Mesothelial cell of epicardium (in vitro differentiated cells): ENCODE measurements at places on chromosomes 4 and X.

DNA sequence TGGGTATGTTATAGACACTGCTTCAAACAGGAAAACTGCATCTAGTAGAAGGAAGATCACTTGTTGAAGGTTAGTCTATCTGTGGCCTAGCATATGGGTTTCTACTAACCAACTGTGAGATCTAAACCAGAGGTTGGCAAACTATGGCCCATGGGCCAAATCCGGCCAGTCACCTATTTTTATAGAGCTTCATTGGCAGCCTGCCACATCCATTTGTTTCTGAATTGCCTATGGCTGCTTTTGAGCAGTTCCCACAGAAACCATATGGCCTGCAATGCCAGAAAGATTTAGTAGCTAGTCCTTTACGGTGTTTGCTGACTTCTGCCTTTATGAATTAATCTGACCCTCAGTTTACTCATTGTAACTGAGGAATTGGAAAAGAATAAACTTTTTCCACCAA lies 71.1 kb downstream of the MID1 start:
- DNase-seq = no peak

DNA sequence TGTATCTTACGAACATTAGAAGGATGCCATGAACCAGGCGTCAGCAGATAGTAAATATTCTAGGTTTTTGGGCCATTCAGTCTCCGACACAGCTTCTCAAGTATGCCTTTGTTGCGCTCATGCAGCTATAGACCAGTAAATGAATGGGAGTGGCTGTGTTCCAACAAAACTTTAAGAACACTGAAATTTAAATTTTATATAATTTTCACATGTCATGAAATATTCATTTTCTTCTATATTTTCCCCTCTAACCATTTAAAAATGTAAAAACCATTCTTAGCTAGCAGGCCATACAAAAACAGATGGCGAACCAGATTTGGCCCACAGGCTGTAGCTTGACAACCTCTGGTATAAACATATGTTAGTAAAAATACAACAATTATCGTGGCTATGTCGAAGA lies 151.8 kb upstream of the KIT start:
- no peak for DNase-seq

DNA sequence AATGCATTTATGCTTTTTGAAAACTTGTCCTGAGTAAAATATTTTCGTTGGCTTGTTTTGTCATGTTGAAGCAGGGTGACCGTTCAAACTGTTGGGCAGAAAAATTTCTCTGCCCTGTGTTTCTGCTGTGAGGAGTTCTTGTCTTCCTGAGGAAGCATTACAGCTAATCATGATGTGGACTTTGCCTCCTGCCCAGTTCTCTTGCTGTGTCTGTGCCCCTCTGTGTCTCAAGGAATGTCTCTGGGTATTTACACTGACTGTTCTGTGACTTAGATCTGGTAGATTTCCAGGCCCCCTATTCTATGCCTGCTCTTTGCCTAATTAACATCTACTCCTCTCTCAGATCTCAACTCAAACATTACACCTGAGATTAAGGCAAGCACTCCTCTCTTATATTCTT lies 30.4 kb upstream of the RPL34 start:
- no peak for DNase-seq

- no peak for DNase-seq
Measured at GRCh38 chrX:53319614-53320542, 38.5 kb upstream of the IQSEC2 start.

DNA sequence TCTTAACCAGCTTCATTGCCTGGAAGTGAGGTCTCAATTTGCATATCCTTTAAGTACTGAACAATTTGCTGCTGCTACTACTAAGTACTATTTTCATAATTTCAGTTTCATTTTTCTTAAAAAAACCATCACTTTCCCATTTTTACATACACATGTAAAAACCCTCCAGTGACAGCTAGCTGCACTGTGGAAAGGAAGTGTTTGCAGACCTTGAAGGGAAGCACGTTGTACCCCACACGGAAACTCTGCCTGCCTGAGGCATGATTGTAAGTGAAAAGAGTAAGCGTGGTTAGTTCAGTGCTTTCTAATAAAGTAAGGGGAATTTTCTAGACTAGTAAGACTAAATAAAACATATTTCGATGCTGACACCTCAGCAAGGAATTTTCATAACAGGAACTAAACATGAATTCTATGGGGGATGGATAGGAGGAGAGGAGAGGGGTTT lies 103.6 kb downstream of the RAPGEF2 start:
- no peak for DNase-seq

GRCh38 chr4:22780317-22780716 lies 87.6 kb downstream of the GBA3 start:
- DNase-seq = no peak
